ENCODE measurements at places on chromosomes 5 and 9.
A peak's percentile ranks its signal among the peaks of the same experiment; 100 is the strongest.

GRCh38 chr5:27682600-27682999, 644.2 kb upstream of the CDH9 start:
- peaks cover 11% of the 10 kb centered on the region for H3K36me3 ChIP-seq
- no peak overlapping the region for H3K4me3 ChIP-seq
- DNase-seq: no peak
- H3K27me3 ChIP-seq: no peaks in the 10 kb centered on the region
- no peak overlapping the region for H3K27ac ChIP-seq
- no peaks in the 10 kb centered on the region for H3K4me1 ChIP-seq

DNA sequence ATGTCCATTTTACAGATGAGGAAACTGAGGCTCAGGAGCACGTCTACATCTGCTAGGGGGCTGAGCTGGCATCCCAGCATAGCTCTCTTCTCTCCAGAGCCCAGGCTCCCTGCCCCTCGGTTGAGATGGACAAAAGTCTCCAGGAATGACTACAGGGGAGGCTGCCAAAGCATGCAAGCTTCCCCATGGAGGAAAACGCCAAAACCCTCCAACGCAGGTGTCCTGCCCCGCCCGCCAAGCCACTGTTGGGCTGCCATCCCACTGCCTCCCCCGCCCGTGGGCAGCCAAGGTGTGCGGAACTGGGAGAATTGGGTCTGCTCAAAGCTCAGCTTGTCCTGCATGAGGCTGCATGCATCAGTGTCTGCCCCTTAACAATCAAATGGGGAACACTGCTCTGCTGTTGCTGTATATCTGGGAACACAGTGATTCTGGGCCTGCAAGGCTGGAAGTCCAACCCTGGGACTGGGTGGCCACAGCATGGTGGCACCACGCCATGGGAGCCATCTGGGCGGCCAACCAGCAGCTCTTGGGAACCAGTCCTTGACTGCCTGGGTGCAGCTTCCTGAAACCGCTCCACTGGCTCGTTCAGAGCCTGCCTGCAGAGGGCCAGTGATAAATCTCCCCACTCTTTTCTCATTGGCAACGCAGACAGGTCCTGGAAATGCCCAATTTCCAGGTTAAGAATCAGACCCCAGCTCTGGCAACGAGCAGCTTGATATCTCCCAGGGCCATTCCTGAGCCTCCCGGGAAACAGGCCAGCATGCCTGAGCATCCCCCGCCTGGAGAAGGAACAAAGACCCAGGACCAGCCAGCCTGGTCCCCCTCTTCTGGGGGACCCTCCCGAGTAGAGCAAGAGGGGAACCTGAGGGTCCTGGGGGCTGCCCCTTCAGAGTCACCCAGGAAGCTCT, 3.5 kb downstream of the RALGDS start:
- no peaks in the 10 kb centered on the region for H3K27me3 ChIP-seq
- H3K4me3 ChIP-seq: peak overlapping the region; percentile 64
- DNase-seq: no peak
- H3K27ac ChIP-seq: no peak overlapping the region

DNA sequence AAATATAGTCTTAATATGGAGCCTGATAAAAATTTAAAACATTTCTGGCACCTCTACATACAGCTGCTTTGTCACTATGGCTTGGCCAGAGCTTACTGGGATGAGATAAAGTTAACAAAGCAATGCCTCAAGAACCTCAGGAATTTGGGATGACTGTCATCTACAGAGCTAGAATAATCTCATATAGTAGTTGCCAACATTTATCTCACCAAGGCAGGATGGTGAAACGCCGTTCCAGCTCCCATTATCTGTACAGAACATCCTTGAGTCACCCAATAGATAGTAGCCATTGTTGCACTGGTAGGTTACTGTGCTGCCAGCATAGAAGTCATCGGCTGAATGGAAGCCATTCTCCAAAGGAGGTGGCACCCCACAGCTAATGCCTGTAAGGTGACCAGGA, 94.6 kb upstream of the TXNDC8 start:
- H3K36me3 ChIP-seq: no peaks in the 10 kb centered on the region
- H3K4me1 ChIP-seq: no peaks in the 10 kb centered on the region
- no peak overlapping the region for H3K4me3 ChIP-seq
- no peak overlapping the region for H3K27ac ChIP-seq
- no peaks in the 10 kb centered on the region for H3K27me3 ChIP-seq

- no peak for DNase-seq
- H3K4me3 ChIP-seq: no peak overlapping the region
- peaks cover 6% of the 10 kb centered on the region for H3K36me3 ChIP-seq
- no peak overlapping the region for H3K27ac ChIP-seq
- no peaks in the 10 kb centered on the region for H3K4me1 ChIP-seq
- H3K27me3 ChIP-seq: peaks cover 2% of the 10 kb centered on the region
Measured at GRCh38 chr5:151880324-151880723, 44.3 kb downstream of the GLRA1 start.

DNA sequence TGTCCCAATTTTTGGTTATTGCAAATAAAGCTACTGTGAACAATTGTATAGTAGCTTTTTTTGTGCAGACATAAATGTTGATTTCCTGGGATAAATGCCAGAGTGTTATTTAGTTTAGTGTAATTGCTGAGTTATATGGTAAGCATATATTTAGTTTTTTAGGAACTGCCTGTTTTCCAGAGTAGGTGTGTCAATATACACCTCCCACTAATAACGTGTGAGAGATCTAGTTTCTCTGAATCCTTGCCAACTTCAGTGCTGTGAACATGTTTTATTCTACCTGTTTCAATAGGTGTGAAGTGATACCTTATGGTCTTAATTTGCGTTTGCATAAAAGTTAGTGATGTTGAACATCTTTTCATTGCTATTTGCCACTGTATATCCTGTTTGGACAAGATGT, 9.1 kb upstream of the OR2S2 start:
- peaks cover 77% of the 10 kb centered on the region for H3K27me3 ChIP-seq
- H3K4me3 ChIP-seq: no peak overlapping the region
- no peak overlapping the region for H3K27ac ChIP-seq
- DNase-seq: no peak

- H3K4me1 ChIP-seq: peaks cover 5% of the 10 kb centered on the region
- no peak overlapping the region for H3K27ac ChIP-seq
- H3K4me3 ChIP-seq: no peak overlapping the region
- H3K27me3 ChIP-seq: no peaks in the 10 kb centered on the region
Measured at GRCh38 chr5:71972777-71973473, 134.3 kb upstream of the MAP1B start.

DNA sequence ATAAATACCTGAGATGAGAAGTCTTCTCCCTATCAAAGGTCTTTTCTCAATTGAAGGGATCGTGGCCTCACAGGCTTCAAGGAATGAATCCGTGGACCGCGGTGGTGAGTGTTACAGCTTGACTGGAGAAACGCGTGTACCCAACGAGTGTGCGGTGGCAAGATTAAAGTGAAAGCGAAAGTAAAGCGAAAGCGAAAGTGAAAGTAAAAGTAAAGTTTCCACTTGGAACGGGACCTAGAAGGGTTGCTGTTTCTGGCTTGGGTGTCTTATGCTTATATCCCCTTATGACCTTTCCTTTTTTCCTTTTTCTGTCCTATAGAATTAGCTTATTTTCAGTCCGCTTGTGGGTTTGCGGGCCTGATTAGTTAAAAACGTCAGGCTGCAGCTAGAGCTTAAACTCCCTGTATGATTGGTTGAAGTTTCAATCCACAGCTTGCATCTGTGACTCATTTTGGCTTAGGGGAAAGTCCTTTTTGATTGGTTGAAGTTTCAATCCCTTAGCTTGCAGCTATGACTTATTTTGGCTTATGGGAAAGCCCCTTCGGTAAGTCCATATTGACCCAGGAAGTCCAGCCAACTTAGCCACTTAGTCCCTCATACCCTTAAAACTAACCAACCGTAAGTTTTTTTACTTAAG, 924.3 kb upstream of the CDH10 start:
- no peak overlapping the region for H3K4me3 ChIP-seq
- no peaks in the 10 kb centered on the region for H3K27me3 ChIP-seq
- no peak for DNase-seq
- H3K36me3 ChIP-seq: peaks cover 2% of the 10 kb centered on the region

DNA sequence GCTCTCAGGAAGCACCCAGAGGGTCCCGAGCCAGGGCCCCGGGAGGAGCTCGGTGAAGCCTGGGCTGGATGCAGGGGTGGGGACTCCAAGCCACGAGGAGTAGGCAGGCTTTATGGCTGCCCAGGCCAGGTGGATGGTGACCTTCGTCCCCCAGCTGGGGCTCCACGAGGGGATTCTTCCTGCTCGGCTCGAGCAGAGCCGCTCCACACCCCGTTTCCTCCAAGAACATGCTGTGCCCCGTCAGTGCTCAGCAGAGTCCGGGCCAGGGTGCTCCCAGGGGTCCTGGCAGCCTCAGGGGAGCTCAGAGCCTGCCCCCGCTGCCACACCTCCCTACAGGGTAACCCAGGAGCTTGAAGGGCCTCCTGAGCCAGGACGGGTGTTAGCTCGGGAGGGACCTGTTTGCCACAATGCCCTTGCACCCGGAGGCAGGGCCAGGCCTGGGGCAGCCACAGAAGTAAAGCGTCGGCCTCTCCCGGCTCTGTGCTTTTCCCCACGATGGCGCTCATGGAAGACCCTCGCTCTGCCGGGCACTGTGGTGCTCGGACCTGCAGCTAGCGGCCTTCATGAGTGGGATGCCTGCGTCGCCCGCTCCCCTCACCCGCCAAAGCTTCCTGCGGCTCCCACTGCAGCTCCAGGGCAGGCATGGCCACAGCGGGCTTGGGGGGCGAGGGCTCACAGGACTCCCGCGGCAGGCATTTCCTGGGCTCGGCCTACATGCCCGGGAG, 86.8 kb downstream of the KCNT1 start:
- no peak overlapping the region for H3K4me3 ChIP-seq
- no peak overlapping the region for H3K27ac ChIP-seq
- no peaks in the 10 kb centered on the region for H3K4me1 ChIP-seq
- DNase-seq: no peak

DNA sequence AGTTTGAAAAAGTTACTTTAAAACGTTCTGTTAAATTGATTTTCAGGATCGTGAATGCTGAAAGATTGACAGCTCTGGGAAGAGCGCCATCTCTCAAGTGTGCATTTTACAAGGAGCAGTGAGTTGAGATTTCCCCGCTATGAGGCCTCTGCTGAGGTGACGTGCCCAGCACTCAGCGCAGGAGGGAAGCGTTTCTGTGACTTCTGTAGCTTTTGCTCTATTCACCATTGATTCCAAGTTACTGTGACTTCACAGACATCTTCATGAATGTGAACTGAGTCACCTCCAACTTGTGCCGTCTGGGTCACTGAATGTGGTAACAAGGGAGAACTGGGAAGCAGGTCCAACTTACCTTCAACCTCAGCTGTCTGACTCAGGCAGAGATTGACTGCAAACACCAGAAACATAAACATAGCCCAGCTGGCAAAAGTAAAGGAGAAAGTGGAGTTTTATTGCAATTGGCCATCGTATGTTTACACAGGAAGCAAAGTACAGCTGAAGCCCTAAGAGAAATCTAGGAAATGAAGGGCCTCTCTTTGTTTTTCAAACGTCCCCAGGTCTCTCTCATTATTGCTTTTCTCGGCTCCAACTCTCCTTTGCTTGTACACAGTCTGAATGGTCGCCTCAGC, 428.8 kb upstream of the CLINT1 start:
- DNase-seq: no peak
- H3K27me3 ChIP-seq: no peaks in the 10 kb centered on the region
- no peak overlapping the region for H3K4me3 ChIP-seq
- peaks cover 12% of the 10 kb centered on the region for H3K4me1 ChIP-seq
- H3K27ac ChIP-seq: no peak overlapping the region

GRCh38 chr5:65563777-65564176, 681 bp downstream of the PPWD1 start:
- H3K27me3 ChIP-seq: no peaks in the 10 kb centered on the region
- H3K27ac ChIP-seq: peak overlapping the region; percentile 97
- peaks cover 37% of the 10 kb centered on the region for H3K4me1 ChIP-seq

DNA sequence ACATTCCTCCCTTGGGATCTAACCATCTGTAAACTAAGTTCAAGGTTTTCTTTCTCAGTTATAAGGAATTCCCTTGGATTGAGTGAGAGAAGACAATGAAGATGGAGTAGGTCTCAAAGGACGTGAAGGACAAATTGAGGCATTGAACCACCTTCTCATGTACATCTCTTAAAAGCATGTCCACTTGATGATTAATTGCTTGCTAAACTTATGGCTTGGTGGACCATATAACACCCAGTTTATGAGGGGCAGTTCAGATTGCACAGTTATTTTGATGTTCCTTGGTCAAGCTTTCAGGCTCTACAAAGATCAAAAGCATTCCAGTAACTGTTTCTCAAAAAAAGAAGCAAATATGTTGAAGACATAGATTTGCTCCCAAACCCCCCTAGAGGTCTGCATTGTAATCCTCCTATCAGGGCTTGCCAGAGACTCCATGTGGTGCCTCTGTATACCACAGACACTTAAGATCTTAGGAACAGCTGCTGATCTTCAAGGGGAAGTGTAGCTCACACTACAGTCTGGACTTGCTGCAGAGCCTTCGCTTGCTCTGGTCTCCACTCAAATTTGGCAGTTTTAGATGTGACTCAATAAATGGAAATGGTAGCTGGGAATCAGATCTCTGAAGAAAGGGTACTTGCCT, 56.9 kb upstream of the ALDH1A1 start:
- H3K4me3 ChIP-seq: no peak overlapping the region
- no peaks in the 10 kb centered on the region for H3K36me3 ChIP-seq
- H3K4me1 ChIP-seq: no peaks in the 10 kb centered on the region
- DNase-seq: no peak

DNA sequence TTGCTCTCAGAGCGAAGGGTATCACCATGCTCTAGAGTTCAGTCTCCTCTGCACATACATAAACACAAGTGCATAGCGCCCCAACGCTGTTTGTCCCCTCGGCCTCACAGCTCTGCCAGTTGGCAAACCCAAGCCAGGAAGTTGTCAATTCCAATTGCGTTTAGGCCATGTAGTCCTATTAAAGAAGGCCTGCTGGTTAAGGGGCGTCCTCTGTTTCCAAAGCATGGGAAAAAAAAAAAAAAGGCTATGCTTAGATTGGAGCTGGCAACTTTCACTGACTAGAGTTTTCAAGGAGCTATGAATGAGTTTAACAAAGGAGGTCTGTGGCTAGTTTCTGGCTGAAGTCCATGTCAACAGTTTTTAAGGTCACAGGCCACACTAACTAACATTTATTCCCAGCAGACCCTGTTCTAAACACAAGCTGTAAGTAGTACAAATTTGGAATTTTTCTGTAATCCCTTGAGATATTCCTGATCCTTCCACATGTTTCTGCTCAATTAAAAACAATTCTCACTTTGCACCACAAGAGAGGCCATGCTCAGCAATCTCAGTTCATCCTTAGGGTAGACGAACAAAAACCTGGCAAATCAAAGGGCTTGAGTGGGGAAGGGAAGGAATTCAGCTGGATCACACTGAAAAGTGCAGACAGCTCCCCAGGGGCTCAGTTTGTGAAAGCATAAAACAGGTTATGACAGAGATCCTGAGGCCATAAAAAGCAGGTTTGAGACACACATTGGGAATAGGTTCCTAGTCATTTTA, 187.7 kb downstream of the DENND1A start:
- H3K4me1 ChIP-seq: peaks cover 26% of the 10 kb centered on the region
- no peaks in the 10 kb centered on the region for H3K27me3 ChIP-seq
- no peaks in the 10 kb centered on the region for H3K36me3 ChIP-seq
- no peak overlapping the region for H3K4me3 ChIP-seq
- no peak overlapping the region for H3K27ac ChIP-seq
